ENCODE measurements at places on chromosomes 16 and 17. TPM values are rescaled to one million over a fixed set of nuclear protein-coding genes. Genes with fewer than 3 reads are reported as not detected.

DNA sequence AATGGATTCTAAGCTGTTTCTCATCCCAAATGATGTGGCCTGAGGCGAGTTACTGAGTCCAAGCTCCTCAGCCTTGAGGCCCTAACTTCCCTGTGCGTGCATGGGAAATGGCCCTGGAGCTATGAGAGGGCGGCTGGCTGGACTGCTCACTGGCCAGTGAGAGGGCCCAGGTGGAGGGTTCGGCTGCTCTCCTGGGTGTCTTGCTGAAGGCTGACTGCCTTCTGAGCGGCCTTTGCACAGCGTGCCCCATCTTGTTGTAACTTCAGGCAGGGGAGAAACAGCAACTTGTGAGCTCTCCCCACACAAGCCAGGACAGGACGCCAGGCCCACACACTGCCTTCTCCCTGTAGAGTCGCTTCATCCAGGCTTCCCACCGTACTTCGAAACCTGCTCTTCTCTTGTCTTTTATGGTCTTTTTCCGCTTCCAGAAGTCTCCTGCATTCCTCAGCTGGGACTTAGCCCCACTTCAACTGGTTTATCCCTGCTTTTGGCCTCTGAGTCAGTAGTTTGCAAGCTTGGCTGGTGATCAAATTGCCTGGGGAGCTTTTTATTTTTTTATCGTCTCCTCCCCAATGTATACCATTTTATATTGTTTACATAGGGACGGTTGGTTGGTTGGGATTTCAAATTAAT, 13.3 kb downstream of the CDH3 start:
- DNase-seq, result no peak

GRCh38 chr16:9072806-9073341, 18.6 kb upstream of the HAPSTR1 start:
- DNase-seq, result no peak

GRCh38 chr16:5615868-5616642, 518.5 kb upstream of the EEF2KMT start:
- peak; percentile 76 for DNase-seq

GRCh38 chr17:63491977-63492618, 15.2 kb downstream of the ACE start:
- no peak for DNase-seq

GRCh38 chr17:34764716-34765115, 185.3 kb downstream of the TMEM132E start:
- no peak for DNase-seq

- DNase-seq, result no peak
These were observed 17.4 kb downstream of the MFSD6L start for GRCh38 chr17:8781776-8782175.

GRCh38 chr16:85484347-85485300, 128.5 kb upstream of the GSE1 start:
- DNase-seq, result no peak

DNA sequence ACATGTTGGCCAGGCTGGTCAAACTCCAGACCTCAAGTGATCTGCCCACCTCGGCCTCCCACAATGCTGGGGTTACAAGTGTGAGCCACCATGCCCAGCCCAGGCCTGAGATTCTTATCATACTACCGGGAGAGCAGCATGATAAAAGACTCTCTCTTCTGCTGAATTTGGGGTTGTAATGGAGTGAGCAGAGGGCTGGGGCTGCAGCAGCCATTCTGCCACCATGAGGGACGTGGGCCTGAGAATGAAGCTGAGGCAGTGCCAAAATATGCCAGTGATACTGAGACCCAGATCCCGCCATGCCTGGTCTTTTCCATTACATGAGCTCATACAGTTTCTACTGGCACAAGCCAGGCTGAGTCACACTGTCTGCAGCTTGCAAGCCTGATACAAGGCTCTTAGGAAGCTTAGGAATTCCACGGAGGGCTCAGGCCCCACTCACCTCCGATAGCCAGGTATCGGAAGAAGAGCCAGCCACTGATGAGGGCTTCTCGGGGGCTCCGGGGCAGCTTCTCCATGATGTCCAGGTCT, 19.6 kb upstream of the P2RX1 start:
- DNase-seq, result no peak

DNA sequence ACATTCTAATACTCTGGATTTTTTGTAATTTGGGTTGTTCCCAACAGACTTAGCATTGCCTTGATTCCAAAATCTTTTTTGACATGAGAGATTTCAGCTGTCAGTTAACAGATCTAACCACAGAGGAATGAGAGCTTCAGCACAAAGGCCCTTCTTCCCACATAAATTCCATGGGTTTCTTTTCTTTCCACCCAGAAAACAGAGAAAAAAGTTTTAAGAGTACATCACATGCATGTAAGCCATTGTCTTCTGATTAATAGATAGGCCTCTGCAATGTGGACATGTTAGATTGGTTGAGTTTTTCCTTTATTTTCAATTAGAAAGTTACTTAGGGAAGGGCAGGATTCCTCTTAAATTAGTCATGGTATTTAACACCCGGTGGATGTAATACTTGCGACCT, 939 bp downstream of the MYH8 start:
- no peak for DNase-seq

DNA sequence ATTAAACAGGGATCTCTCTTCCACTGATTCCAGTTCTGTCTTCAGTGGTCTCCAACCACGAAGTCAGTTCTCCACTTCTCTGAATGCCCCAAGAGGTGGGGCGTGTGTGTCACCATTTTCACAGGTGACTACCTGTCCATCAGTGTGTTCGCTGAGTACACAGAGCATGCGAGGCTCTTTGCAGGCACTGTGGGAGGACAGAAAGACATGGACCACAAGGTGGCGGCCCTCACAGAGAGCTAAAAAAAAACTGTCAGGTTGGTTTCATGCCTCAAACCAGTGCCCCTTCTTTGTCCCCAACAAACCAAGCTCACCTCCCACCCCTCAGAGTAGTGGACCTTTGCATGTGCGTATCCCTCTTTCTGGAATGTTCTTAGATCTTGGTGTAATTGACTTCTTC, 13.8 kb downstream of the EMP2 start:
- no peak for DNase-seq

- DNase-seq, result no peak
These were observed 36.7 kb downstream of the RBFOX3 start for GRCh38 chr17:79574108-79574507.

- DNase-seq, result no peak
These were observed 453 bp downstream of the MMP25 start for GRCh38 chr16:3046641-3047386.

- DNase-seq, result no peak
These were observed 7.1 kb downstream of the CORO7 start for GRCh38 chr16:4409081-4409932.

DNA sequence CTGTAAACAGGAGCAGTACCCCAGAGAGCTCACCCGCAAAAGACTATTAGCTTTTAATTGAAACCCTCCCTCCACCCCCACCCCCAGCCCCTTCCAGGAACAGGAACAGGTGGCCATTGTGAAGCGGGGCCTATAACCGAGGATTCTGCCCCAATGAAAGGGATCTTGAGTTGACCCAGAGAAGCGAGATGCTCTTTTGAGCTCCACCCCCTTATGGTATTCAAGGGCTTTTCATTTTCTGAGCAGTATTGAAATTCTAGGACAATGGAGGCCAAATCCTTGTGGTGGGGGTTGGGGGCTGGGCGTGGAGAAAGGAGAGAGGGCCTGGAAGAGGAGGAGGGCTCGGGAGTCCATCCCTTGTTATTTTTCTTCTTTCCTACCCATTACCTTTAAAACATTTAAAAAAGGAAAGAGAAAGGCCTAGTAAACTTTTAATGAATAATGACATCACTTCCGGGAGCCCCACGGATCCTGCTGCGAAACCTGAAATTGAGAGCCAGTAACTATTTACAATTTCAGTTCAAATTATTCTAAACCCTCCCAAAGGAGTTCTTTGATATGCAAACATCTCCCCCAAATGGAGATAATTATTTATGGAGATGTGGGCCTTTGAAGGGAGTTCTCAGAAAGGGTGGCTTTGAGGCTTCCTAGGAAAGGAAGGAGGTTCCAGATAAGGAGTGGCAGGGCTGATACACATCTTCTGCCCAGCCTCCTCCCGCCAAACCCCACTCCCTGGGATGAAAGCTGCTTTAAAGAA, 30.5 kb downstream of the HS3ST3B1 start:
- DNase-seq, result no peak

DNA sequence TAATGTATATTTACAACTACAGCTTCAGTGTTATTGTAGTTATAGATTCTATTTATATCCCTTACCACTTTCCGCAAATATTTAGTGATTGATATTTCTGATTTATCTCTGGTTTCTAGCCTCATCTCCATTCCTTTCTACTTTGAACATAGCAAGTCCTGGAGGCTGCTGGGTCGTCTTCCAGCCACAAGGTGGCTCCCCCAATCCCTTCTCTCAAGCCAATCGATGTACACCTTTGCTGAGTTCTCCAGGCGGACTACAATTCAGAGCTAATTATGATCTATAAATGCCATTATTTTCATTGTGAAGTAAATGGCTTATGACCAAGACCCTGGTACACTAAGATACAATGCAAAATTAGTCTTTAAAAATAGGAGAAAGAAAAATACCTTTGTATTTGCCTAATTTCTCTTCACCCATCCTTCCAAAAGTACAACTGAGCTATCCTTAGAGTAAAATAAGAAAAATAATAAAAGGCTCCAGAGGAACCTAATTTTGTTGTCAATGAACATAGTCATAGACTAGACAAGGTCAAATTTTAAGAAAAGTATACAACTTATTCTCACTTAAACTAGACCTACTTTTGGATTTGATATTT, 122.1 kb downstream of the SKAP1 start:
- peak; percentile 63 for DNase-seq

GRCh38 chr17:60229188-60229802, 79.5 kb downstream of the CA4 start:
- no peak for DNase-seq

The PYDC1 gene
- total RNA-seq, result not detected

The OR1F1 gene
- total RNA-seq, result not detected

The CNTNAP1 gene
- 8.9 TPM for total RNA-seq

The EVPL gene
- total RNA-seq, result not detected

The ARL4D gene
- 35.7 TPM for total RNA-seq

The CA4 gene
- 8.3 TPM for total RNA-seq

Measured in endothelial cell (in vitro differentiated cells).